ENCODE measurements at places on chromosomes 11 and 22. TPM values are rescaled to one million over a fixed set of nuclear protein-coding genes. Genes with fewer than 3 reads are reported as not detected.

- DNase-seq: no peak
These were observed 19.3 kb downstream of the HPS4 start for GRCh38 chr22:26464312-26464711.

DNA sequence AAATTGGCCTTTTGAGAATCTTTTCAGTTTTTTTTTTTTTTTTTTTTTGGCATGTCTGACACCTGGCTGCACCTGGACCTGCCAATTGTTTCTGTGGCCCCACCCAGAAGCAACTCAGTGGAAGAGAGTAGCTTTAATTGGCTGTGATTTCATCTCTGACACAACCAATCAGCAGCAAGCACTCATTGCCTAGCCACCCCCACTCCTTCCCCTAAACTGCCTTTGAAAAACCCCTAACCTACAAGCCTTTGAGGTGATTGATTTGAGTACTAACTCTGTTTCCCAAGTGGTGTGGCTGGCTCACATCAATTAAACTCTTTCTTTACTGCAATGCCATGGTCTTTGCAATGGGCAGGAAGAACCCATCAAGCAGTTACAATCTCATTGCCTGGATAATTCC lies 98.2 kb upstream of the CHORDC1 start:
- DNase-seq: no peak

- DNase-seq: no peak
These were observed 12.1 kb upstream of the MOGAT2 start for GRCh38 chr11:75705541-75705940.

Gene PRG3
- polyA plus RNA-seq: not detected

Gene ZNF215
- polyA plus RNA-seq: 1.6 TPM

Gene FOLH1
- 0.15 TPM for polyA plus RNA-seq

Gene P2RX6
- polyA plus RNA-seq: 2.9 TPM

Gene VPREB3
- not detected for polyA plus RNA-seq

DNA sequence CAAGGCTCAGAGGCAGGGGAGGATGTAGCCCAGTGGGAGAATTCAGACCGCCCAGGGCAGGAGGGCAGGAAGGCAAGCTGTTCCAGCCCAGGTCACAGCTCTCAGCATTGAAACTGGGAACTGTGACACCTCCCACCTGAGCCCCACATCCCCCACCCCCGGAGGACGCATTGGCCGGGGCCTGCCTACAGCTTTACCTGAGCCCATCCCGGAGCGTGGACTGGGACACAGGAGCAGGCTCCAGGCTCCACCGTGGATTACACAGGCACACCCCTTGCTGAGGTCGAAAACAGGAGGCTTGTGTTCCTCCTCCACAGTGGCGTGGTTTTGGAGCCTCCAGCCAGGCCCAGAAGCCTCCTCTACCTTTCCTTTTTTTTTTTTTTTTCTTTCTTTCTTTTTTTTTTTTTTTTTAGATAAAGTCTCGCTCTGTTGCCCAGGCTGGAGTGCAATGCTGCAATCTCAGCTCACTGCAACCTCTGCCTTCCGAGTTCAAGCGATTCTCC lies 9.1 kb upstream of the PGA3 start:
- no peak for DNase-seq

Gene CTSD
- 422 TPM for polyA plus RNA-seq

Gene PLET1
- not detected for polyA plus RNA-seq

- DNase-seq: no peak
These were observed 214.6 kb downstream of the NTM start for GRCh38 chr11:131584785-131585592.

Gene RBMXL2
- polyA plus RNA-seq: not detected

DNA sequence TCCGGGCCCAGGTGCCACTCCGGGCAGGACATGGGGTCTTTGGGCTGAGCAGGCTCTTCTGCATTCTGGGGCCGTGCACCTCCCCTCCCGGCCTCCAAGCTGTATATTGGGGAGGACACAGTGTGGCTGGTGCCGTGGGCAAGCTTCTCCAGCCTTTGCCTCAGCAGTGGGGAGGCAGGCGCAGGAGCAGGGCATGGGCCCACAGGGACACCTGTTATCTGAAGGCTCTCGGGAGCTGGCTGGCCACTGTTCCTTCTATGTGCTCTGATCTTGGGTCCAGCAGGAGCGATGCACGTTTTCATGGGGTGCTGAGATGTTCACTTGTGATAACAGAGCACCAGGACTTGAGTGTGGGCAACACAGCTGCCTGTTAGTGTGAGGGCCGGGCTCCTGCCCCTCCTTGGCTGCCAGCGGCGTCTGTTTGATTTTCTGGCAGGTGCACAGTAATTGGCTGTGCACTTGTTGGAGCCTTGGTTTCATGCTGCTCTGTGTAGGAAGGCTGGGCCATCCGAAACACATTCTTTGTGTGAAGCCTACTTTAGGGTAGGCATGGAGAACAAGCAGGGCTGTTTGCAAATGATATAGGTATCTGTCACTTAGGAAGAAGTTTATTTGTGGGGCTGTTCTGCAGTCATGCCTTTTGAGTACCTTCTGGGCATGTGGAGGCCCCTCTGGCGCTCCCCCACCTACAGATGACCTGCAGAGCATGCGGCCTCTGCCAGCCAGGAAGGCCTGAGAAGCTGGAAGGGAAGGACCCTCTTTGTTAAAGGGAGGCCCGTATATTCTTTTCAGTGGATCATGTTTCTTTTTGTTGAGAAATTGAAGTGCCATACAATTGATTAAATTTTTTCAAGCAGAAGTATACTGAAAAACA lies 201.5 kb downstream of the TBC1D22A start:
- no peak for DNase-seq

Gene FGF3
- not detected for polyA plus RNA-seq

Gene OR8U1
- polyA plus RNA-seq: 0.09 TPM

GRCh38 chr11:124085997-124086846 lies 29.0 kb upstream of the VWA5A start:
- no peak for DNase-seq

Gene HPS4
- polyA plus RNA-seq: 29.5 TPM

- DNase-seq: no peak
These were observed 7.5 kb upstream of the C11orf97 start for GRCh38 chr11:94504689-94505293.

DNA sequence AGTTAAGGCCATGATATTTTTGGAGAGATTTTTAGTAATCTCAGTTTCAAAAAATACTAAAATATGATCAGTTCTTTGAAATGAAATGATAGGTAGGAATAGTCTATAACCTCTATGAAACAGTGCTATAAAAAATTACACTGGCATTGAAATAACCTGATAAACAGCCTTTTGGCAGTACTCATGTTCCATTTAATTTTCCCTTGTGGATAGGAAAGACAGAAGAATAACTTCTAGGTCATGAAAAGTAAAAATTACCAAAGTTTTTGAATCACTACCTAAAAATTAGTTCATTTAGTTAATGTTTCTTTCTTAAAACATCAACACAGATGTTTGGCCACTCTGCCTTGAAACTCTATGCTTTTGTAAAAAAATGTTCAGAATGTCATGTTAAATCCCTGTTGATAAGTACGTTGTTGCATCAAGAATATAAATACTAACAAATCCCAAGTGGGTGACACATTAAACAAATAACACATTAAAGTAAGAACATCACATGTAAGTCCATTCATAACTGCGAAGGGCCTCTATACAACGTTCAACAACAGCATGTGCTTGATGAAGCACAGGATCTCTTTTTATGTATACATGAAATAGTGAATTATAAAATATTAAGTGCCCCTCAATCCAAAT lies 290.2 kb downstream of the SWAP70 start:
- no peak for DNase-seq

Gene POU2AF3
- polyA plus RNA-seq: 4.1 TPM

Gene MAP6
- 4.2 TPM for polyA plus RNA-seq

GRCh38 chr11:34787895-34788294 lies 128.3 kb downstream of the APIP start:
- no peak for DNase-seq

Gene LGR4
- 23.4 TPM for polyA plus RNA-seq

DNA sequence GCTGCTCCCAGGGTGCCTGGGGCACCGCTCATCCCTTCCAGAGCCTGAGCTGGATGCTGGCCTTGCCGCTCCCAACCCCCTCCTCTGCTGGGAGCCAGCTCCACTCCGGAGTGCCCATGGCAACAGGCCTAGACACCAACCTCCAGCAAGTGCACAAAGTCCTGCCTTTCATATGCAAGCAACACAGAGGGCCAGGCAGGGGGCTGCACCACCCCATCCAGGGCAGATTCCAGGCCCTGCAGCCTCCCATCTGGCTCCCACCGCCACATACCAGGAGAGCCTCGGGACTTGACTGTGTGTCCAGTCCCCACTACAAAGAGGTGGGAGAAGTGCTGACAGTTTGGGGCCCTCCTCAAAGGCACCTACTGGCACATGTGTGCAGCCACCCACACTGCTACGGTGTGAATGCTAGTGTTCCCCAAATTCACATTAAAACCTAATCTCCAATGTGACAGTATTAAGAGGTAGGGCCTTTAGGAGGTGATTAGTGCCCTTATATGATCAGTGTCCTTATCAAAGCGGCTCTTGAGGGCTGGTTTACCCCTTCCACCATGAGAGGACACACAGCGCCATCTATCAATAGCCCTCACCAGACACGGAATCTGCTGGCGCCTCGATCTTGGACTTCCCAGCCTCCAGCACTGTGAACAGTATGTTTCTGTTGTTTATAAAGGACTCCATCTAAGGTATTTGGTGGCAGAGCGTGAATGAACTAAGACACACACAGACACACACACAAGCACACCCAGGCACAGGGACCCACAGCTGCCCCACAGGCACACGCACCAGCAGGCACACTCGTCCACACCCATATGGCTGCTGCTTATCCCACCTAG lies 16.2 kb downstream of the ARVCF start:
- DNase-seq: no peak
